Stimulated activated CD4-positive, alpha-beta T cell treated with anti-CD3 and anti-CD28 coated beads, Interleukin-12 subunit alpha, Interleukin-12 subunit beta, amount 100 ng/mL, for 4 hours (primary cell): ENCODE measurements at places on chromosomes 16 and 17.

DNA sequence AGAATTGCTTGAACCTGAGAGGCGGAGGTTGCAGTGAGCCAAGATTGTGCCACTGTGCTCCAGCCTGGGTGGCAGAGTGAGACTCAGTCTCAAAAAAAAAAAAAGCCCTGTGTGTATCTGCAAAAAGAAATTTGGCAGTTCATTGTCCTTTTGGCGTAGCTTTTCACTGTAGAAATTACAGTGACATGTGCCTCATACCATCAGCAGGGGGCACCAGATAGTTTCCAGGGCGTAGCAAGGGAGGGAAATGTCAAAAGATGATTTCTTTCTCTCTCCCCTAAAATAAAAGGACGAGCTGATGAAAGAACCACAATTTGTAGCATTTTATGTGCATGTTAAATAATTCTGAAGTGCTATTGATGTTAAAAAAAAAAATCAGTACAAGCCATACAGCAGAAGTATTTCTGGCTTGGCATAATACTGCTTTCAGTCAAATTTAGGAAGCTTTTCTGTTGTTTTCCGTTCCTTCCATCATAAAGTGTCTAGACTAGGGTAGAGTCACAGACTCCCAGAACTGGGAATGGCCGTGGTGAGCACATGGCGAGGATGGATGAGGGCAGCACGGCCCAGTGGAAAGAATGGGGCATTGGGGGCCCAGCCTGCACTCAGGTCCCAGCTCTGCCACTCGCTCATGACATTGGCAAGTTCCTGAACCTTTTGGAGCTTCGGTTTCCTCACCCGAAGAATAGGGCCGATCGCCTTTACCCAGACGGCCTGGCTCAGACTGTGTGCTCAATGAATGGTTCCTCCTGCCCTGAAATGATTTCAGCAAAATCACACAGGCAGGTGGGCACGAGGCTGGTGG lies 59.8 kb upstream of the RPH3AL start:
- no peak for DNase-seq

DNA sequence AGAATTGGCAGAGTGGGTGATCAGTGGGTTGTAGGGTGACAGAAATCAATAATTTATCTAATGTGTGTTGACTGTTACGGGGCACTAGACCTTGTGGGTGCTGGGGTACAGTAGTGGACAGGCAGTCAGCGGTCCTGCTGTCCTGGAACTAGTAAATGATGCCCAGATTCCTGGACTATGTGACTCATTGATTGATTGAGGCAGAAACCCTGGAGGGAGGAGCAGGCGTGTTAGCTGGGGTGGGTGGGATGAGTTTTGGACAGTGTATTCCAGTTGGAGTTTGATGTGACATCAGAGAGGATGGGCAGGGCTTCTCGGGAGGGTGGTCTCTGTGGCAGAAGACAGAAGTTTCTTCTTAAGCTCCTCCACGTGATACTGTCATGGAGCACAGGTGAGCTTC lies 24.4 kb downstream of the PRMT7 start:
- no peak for DNase-seq

- DNase-seq = no peak
Measured at GRCh38 chr16:24118126-24118821, 137.9 kb upstream of the CACNG3 start.

DNA sequence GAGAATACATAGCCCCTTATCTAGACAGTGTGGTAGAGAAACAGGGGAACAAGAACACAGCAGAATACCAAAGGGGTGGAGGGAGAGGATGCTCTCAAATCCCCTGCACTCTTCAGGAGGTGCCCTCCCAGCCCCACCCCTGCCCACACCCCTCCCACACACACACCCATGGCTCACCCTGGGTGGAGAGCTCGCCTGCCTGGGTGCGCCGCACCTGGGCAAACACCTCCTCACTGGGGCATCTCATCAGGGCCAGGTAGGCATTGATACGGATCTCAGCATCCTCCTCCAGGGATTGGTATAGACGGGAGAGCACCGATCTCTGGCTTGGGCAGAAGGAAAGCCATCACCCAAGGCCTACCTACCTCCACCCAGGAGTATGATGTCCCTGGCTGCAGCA lies 95.2 kb downstream of the LITAF start:
- no peak for DNase-seq

- no peak for DNase-seq
Measured at GRCh38 chr17:39196808-39197291, 619 bp downstream of the CACNB1 start.

DNA sequence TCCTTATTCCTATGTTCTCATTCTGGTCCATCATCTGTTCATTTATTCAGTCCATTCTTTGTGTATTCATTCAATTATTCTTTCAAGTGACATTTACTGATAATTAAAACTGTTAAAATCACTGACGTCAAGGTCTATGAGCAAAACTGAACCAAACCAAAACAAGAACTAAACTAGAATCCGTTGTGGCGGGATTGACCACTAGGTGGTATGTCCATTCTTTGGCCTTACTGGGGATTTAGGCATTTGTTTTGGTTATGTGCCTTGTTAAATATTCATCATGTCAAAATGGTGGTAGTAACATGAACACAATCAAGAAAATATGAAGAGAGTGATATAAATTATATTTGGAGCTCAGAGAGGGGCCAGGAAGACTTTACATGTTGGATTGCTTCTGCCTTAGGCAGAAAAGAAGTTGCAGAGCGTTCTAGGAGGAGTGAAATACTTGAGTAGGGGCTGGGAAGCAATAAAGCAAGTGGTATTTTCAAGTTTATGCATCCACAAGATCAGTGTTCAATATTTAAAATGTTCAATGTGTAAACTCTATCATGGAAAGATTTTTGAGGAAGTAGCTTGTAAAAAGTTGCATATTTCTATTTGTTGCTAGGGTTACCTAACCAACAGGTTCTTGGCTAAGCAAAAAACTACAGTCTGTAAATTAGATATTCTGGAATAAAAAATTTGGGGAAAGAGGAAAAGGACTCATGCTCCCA lies 129.0 kb downstream of the CDH13 start:
- no peak for DNase-seq

DNA sequence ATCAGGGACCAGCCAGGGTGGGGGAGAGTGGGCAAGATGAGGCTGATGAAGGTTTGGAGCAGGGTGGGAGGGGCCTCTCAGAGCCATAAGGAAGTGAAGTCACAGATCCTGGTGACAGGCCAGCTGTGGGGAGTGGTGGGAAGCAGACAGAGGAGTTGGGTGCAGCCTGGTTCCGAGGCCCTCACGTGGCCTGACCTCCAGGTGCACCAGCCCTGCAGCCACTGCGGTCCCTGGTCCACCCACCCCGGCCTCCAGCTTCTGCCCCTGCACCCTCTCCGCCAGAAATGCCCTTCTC lies 3.9 kb upstream of the ZFPM1 start:
- no peak for DNase-seq

DNA sequence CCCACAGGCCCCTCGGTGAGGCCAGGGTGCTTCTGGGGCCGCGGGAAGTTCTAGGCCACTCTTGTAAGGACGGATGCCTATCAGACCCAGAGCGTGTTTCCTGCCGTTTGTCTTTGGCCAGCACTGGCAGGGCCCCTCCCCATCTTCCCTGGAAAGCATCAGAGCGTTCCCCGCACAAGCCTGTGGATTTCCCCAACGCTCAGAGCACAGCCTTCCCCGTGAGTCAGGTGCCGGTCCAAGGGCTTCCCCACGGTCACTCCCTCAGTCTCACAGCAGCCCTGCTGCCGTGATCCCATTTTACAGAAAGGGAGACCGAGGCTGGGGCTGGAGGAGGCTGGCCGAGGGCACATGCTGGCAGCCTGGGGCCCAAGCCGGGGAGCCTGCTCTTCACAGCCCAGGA lies 33.7 kb downstream of the CRISPLD2 start:
- DNase-seq = no peak

- DNase-seq = no peak
Measured at GRCh38 chr17:51373489-51374152, 113.3 kb downstream of the UTP18 start.

GRCh38 chr17:47204722-47205418 lies 4.3 kb upstream of the MYL4 start:
- DNase-seq = no peak

DNA sequence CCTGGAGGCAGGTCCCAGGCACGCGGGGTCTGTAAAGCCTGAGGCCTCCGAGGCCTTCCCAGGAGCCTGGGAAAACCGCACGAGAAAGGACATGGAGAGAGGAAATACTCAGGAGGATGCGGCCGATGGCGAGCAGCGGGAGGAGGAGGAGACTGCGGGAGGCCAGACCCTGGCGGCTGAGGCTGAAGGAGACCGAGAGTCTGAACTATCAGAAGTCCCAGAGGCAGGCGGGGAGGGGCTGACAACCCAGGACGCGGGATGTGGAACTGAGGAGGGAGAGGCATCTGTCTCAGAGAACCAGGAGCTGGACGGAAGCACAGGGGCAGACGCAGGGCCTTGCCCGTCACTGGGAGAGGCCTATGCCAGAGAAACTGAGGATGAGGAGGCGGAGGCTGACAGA lies 2.4 kb downstream of the APOBR start:
- no peak for DNase-seq

DNA sequence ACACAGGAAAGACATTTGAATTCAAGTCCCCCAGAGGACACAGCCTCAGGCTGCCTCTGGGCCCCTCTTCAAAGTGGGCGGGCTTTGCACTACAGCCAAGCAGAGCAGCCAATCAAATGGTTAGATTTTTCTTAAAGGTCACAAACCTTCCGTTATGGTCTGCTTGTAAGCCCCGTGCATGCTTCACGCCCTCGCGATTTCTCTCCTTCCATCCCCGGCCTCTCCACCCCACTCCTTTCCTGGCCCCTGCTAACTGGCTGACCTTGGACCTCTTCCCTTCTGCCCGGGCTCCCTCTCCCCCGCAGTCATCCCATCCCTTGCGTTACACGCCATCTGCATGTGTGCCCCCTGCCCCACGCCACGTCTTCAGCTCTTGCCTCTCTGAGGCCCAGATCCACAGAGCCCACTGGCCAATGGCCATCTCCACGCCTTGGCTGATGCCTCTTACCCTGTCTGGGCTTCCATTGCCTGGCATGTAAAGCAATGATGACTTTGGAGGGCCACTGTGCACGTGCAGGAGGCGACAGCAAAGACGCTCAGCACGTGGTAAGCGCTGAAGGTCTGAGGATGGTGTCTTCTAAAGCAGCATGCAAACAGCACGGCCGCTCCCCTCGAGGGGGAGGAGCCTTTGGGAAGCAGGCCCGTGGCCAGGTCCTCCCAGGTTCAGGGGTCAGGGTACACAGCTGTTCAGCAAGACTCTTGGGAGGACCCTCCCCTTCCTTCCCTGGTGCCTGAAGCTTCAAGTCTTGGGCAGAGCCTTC lies 86.8 kb downstream of the ZDHHC7 start:
- no peak for DNase-seq

GRCh38 chr17:3636908-3637373 lies 381 bp downstream of the CTNS start:
- DNase-seq = peak; percentile 8

- no peak for DNase-seq
Measured at GRCh38 chr17:40342504-40343218, 21.9 kb downstream of the GJD3 start.

- peak; percentile 43 for DNase-seq
Measured at GRCh38 chr17:21573961-21574610, 118.2 kb upstream of the KCNJ18 start.

DNA sequence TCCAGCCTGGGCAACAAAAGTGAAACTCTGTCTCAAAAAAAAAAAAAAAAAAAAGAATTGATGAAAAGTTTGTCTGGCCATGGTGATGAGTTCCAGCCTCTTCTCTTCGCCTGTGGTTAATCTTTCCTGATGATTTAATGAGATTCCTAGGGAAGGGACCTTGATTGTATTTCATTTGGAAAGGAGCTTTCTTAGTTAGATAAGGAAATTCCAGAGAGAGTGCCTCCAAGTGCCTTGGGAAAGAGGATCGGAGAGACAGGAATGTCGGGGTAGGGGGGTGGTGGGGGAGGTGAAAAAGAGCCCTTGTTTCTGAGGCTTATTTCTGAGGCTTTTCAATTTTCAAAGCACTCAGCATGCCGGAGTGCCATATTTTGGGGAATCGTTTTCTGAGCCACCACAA lies 93.2 kb upstream of the SIAH1 start:
- DNase-seq = no peak

GRCh38 chr16:46884513-46885293 lies 541 bp downstream of the GPT2 start:
- peak; percentile 15 for DNase-seq

DNA sequence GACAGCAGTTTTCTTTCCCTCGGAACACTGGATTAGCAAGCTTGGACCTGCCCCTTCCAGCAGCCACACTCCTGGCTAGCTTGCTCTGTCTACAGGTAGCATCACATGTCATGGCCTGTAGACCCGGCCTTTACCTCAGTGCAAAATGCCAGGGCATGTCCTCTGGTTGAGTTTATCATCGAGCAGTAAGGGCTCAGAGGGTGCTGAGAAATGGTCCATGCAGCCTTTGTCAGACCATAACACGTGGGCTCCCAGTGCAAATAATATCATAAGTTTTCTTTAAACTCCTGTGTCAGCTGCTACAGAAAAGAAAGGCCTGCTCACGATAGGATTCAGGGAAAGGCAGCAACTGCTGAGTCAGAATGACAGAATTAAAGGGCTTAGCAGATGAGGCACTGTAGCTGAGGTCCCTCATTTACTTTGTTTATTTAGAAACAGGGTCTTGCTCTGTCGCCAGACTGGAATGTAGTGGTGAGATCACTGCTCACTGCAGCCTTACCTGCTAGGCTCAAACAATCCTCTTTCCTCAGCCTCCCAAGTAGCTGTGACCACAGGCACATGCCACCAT lies 8.0 kb upstream of the GNA13 start:
- no peak for DNase-seq

DNA sequence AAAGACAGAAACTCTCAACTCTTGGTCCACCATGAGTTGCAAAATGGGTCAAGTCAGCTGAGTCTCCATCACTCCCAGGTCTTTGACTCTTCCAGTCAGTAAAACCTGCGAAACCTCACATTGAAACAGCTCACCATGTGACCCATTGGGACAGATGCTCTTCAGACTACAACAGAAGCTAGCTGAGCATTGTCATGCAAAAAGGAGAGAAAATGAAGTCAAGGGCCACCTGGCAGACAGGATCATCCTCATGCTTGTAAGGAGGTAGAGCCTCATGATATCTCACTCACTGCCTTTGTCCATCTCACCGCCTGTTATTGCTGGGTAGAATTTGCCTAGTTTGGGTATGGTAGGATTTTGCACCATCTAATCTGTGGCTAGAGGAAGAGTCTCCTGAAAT lies 50.2 kb downstream of the MAF start:
- DNase-seq = no peak
